ENCODE measurements at places on chromosomes 3 and 15. TPM values are rescaled to one million over a fixed set of nuclear protein-coding genes. Genes with fewer than 3 reads are reported as not detected.
A peak's percentile ranks its signal among the peaks of the same experiment; 100 is the strongest.

- DNase-seq, result no peak
These were observed 38.3 kb upstream of the IGSF10 start for GRCh38 chr3:151499168-151499567.

DNA sequence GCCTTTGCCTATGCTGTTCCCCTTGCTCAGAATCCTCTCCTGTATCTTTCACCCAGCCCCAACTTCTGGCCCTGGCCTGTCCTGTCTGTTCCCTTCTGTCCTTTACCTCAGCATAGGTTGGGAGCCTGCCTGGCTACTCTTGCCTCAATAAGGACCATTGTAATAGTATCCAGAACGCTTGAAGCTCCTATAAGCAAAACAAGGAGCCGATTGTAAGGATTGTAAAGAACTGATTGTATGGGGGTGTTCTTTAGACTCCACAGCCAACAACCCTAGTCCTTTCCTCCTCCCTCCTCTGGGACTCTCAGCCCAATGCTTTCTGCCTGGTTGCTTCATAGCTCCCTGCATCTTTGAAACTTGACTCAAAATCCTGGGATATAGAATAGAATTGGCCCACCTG, 18.7 kb upstream of the RAD54L2 start:
- no peak for DNase-seq

DNA sequence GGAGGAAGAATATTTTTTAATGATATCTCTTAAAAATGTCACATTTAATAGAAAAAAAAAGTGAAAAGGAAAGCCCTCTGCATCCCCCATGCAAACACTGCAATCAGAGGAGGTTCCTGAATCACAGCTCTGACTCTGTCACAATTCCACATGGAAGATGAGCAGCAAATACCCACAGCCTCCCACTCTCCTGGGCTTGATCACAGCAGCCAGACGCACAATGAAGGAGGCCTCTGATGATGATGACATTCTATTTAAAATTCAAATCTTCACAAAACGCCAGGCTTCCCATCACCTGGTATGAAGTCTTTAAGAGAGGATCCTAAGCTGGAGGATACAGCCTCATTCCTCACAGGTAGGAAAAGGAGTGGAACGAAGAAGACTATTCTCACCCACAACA, 9.1 kb upstream of the DIS3L start:
- no peak for DNase-seq

GRCh38 chr15:77053709-77054108, 17.2 kb downstream of the TSPAN3 start:
- peak; percentile 34 for DNase-seq

The GOLGA6L10 gene
- 0.65 TPM for total RNA-seq

GRCh38 chr15:90327311-90327710, 24.8 kb upstream of the ZNF774 start:
- no peak for DNase-seq

GRCh38 chr3:125123451-125124305, 67.9 kb upstream of the HEG1 start:
- peak; percentile 60 for DNase-seq

The ZSCAN29 gene
- total RNA-seq, result 31.3 TPM

GRCh38 chr15:66768987-66769386, 67.0 kb downstream of the SMAD6 start:
- no peak for DNase-seq

DNA sequence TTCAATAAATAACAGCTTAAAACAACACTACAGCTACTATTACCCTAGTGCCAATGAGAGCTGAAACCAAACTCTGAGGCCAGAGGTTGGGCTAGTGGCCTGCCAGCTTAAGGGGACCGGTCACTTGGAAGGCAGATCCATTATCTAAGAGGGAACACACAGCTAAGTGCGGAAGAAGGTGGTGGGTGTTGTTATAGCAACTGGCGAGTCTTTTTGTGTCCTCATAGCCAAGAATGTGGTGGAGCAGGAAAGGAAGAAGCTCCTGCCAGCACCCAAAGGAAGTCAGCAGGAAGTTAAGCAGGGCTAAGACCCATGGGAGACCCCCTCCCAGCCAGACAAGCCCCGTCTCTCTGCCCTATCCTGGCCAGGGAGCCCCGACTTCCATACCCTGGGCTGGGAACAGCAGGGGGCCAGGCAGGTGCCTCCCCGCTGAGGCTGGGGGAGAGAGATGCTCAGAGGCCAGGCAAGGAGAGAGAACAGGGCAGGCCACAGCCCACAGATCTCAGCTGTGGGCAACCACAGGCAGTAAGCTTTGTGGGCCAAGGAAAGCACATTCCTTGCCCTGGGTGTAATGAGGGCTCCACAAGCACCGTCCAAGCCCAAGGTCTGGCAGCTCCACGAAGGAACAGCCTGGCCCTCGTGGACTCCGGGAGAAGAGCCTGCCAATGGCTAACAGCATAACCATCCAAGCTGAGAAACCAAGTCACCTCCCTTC, 34.0 kb upstream of the HRH1 start:
- peak; percentile 53 for DNase-seq

GRCh38 chr3:63886858-63887257, 23.2 kb downstream of the ATXN7 start:
- peak; percentile 41 for DNase-seq

The PFKFB4 gene
- total RNA-seq, result 2.0 TPM

DNA sequence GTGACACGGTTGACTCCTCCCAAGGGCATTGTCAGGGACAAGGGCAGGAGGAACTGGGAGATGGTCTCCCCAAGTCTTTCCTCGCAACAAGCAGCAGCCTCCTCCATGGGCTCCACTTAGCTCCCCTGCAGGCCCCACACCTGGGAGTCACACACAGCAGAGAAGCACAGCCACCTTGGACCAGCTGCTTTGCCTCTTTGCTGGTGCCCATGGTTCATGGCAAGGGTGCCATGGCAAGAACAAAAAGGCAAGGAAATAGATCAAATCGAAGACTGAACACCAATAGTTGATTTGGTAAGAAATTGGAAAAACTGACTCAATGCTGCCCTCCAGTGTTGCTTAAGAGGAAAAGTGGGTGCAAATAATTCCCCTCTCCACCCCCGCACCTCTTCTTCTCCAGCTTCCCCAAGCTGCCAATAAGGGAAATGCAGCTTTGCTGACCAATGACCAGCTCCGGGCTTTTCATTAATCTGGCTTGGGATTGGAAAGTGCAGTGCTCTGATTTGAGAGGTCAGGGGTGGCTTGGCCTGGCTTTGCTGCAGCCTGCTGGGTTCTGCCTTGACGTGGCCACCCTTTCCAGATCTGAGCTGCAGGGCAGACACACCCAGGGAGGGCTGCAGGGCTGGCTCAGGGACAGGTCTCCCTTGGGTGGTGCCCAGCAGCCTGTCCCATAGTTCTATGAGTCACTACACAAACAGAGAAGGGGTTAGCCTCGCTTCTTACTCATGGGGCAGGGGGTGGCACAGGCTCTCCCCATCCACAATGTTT, 162.0 kb downstream of the KLF13 start:
- DNase-seq, result peak; percentile 94

- DNase-seq, result no peak
These were observed 352.8 kb upstream of the SEMA6D start for GRCh38 chr15:47364230-47365141.

The TMPRSS7 gene
- total RNA-seq, result not detected

GRCh38 chr3:107028626-107029025, 348.6 kb upstream of the CCDC54 start:
- no peak for DNase-seq

DNA sequence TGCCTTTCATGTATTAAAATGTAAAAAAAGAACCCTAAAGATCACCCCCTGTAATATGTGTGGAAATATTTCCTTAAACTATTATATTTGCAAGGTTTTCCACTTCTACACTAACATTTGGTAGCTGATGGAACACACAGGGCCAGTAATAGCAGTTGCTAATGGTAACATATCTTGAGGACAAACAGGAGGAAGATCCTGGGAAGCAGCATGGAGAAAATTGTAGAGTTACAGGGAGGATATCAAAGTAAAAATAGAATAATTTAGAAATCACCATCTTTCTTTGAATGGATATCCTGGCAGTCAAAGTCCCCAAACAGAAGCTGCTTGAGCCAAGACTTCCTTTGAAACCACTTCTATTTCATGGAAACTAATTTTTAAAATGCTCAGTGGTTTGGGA, 29.5 kb upstream of the OSTN start:
- DNase-seq, result no peak

DNA sequence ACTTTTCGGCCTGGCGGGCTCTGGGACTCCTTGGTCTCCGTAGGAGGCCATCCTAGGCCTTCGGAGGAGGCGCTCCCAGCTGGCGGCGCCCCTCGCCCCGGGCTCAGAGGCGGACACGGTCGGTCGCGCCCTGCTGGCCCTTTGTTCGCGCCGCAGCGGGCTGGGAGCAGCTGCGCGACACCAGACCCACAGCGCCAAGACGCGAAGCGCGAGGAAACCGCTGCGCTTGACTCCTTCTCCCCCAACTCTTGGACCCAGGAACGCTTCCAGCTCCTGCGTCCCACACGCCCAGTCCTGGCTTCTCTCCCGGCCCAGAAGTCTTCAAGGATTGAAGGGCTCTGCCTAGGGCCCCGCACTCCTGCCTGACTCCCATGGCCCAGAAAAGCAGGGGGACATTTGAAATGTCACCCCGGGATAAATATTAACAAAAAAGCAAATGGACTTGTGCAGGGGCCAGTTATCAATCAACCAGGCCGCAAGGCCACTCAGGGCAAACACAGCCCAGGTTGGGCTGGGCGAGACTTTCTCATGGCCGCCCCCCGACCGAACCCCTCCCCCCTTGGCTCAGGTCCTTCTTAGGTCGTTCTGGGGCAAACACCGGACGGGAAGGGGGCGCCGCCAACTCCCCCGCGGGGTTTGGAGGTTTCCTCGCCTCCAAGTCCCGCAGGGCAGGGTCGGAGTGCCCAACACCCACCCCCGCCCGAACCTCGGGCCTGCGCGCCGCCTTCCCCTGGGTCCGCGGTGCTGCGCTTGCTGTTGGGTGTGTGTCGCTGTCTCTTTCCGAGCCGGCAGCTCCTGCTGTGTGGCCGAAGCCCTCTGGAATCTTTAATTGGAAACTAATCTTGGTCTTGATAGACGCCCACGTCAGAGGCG, 5.1 kb downstream of the ONECUT1 start:
- DNase-seq, result no peak

DNA sequence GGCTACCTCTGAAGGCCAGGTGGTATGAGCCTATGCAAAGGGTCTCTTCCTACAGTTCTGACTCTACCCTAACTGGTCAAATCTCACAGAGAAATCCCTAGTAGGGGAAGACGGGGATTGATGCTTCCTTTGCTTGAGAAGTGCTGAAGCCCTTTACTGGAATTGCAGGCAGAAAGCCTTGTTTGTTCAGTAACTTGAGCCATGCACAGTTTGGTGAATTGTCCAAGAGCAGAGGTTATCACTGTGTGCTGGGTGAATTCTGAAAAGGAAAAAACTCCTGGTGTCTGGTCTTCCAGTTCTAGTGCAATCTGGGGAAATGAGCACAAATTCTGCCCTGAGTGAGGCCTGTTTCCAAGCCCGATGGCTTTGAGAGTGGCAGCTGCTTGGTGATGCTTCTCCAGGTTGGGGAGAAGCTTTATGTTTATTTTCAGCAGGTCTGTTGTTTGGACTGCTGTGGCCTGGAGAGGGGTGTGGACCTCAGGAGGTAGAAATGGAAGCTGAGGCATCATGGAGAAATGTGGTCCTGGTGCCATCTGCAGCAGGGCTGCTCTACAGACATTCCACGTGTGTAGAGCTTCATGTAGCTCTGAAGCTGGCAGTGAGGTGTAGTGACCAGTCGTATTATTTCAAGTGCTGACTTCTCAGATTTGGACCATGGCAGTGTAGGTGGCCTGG, 60.9 kb downstream of the ARNT2 start:
- no peak for DNase-seq

The MAPKBP1 gene
- 19.4 TPM for total RNA-seq

GRCh38 chr3:1766384-1766783, 332.3 kb upstream of the CNTN4 start:
- no peak for DNase-seq

The CCDC9B gene
- 10.0 TPM for total RNA-seq

DNA sequence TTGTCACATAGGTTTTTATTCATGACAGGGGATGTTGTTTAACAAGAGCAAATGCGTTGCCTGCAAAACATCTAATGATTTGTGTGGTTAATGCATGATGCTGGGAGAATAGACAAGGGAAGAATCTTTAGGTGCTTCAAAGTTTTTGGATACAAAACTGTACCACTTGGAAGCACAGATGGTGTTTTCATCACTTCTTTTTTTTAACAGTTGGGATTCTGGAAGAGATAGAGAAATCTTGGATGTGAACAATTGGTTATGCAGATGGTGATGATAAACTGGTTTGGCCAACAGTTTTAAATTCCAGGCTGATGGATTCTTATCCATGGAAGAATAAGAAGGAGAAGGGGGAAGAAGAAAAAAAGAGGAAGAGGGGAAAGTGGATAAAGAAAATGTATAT, 379.4 kb downstream of the KCNH8 start:
- no peak for DNase-seq

DNA sequence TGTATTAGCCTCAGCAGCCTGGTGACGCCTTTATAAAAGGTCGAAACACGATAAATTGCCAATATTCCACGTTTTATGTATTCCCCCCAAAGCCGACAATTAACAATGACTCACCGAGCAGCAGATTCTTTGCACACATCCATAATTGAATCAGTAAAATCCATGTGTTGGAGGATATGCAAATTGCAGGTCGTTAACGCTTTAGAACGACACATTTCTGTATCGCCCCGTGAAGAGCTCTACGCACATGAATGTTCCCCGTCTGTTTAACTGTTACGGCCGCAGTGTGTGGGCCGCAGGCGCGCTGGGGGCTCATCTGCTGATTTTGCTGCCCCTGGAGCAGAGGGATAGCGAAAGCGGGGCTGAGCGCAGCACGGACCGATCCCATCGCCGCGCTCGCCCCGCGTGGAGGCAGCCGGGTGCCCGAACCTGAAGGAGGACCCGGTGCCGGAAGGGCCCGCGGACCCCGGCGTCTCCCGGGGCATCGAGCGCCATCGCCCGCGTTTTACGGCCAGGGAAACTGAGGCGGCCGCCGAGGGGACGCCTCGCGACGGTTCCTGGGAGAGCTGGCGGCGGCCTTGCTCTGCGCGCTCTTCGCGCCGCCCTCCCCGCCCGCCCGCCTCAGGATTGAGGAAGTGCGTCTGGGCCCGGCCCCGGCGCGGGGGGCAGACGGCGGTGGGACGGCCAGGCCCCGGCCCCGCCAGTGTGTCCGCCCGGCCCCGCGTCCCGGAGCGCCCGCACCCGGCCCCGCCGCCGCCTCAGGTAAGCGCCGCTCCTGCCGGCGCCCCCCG, at the start of gene LRRK1:
LRRK1 (plus strand) TSS at position 668 of the 791 bp plus-strand sequence. CDS start 5,276 bp downstream, outside the sequence.
- peak; percentile 61 for DNase-seq

DNA sequence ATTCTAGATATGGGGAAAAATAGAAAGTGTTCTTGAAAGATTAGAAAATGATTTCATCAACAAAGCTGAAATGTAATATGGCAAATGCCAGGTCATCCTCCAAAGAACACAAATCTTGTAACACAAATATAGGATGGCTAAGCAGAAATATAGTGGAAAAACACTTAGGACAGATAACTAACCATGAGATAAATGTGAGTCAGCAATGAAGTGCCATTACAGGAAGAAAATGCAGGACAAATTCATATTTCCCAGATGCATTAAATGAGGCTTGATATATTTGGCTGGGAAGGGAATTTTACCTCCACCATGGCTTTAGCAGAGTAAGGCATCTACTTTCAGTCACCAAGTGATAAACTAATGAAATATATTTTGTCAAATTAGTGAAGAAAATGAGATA, 92.8 kb upstream of the SEMA6D start:
- no peak for DNase-seq

GRCh38 chr15:100602823-100603393, 519 bp downstream of the ASB7 start:
- DNase-seq, result peak; percentile 51

The P2RY13 gene
- not detected for total RNA-seq

Data from dermis blood vessel endothelial cell (primary cell).